ENCODE measurements at places on chromosomes 1 and 21. TPM values are rescaled to one million over a fixed set of nuclear protein-coding genes. Genes with fewer than 3 reads are reported as not detected.

The IVL gene
- not detected for total RNA-seq

The UTS2 gene
- total RNA-seq = not detected

The PLA2G2D gene
- total RNA-seq = not detected

The AVPR1B gene
- not detected for total RNA-seq

The VHLL gene
- total RNA-seq = not detected

The TLR5 gene
- not detected for total RNA-seq

GRCh38 chr1:70628973-70629372, 217.9 kb downstream of the CTH start:
- no peak overlapping the region for H3K27ac ChIP-seq
- no peaks in the 10 kb centered on the region for H3K27me3 ChIP-seq
- no peaks in the 10 kb centered on the region for H3K4me1 ChIP-seq
- no peaks in the 10 kb centered on the region for H3K36me3 ChIP-seq

- peaks cover 45% of the 10 kb centered on the region for H3K4me1 ChIP-seq
- H3K27me3 ChIP-seq = no peaks in the 10 kb centered on the region
- no peak overlapping the region for H3K27ac ChIP-seq
- H3K36me3 ChIP-seq = peaks cover 25% of the 10 kb centered on the region
- no peak for DNase-seq
These were observed 11.5 kb downstream of the TNFSF4 start for GRCh38 chr1:173195596-173196088.

DNA sequence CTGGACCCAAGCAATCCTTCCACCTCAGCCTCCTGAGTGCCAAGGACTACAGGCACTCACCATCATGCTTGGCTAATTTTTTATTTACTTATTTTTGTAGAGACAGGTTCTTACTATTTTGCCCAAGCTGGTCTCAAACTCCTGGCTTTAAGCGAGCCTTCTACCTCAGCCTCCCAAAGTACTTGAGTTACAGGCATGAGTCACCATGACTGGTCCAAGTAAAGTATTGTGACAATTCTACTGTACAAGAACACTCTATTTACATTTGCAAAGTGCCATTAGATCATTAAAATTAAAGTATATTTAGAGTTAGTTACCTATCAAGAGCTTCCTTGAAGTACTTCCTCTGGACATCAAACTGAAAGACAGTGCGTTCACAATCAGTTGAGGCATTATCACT, 44.8 kb downstream of the NRDC start:
- no peak for DNase-seq
- H3K4me3 ChIP-seq = no peak overlapping the region
- peak overlapping the region; percentile 40 for H3K27ac ChIP-seq
- no peaks in the 10 kb centered on the region for H3K27me3 ChIP-seq
- H3K36me3 ChIP-seq = peaks cover 26% of the 10 kb centered on the region

GRCh38 chr1:83701355-83701754, 297.6 kb downstream of the TTLL7 start:
- no peak overlapping the region for H3K4me3 ChIP-seq
- no peaks in the 10 kb centered on the region for H3K4me1 ChIP-seq
- H3K27ac ChIP-seq = no peak overlapping the region
- peaks cover 8% of the 10 kb centered on the region for H3K27me3 ChIP-seq

- H3K36me3 ChIP-seq = peaks cover 36% of the 10 kb centered on the region
- DNase-seq = no peak
- peaks cover 3% of the 10 kb centered on the region for H3K27me3 ChIP-seq
- peaks cover 80% of the 10 kb centered on the region for H3K4me1 ChIP-seq
These were observed 197.0 kb downstream of the GABPA start for GRCh38 chr21:25931765-25932164.
